ENCODE measurements at places on chromosomes 5 and 9. TPM values are rescaled to one million over a fixed set of nuclear protein-coding genes. Genes with fewer than 3 reads are reported as not detected.

- DNase-seq: no peak
Observed at GRCh38 chr5:91178461-91178860, 204.7 kb downstream of the ARRDC3 start.

- no peak for DNase-seq
Observed at GRCh38 chr9:34374339-34374738, 2.4 kb downstream of the MYORG start.

DNA sequence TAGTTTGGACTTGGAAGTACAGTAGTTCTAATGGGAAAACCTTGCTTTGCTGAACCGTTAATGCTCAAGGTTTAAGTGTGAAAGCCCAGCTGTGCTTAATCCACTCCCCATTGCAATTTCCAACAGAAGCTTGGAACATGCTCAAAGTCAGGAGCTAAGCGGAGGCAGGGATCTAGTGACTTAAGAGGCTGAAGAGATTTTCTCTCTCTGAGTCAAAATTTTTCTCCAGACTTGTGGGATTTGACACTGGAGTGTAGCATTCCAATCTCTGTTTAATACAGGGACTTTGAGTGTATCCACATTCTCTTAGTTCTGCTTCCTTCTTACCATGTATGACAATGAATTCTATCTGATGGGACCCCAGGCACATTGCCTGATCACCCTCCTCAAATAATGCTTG, 471.8 kb downstream of the KIF4B start:
- no peak for DNase-seq

Gene CCL21
- not detected for total RNA-seq

Gene NME5
- 0.74 TPM for total RNA-seq

Gene EQTN
- total RNA-seq: 1.4 TPM

Gene SPARC
- total RNA-seq: 358 TPM

DNA sequence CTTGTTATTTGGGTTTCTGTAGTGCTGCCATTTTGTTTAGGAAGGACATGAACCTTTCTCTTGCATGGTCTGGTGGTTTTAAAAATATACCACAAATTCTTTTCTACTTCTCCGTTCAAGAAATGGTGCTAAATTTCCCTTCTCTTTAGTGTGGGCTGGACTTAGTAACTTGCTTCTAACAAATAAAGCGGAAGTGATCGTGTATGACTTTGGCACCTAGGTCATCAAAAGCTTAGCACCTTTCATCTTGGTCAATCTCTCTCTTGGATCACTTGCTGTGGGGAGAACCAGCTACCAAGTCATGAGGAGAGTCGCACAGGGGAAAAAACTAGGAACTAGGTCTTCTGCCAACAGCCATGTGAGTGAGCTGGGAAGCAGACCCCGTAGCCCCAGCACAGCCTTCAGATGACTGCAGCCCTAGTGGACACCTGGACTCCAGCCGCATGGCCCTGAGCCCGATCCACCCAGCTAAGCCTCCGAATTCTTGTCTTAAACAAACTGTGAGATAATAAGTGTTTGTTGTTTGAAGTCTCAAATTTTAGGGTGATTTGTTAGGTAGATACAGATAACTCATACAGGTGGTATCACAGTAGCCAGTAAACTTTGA, 87.7 kb upstream of the CKMT2 start:
- no peak for DNase-seq

Gene SLC6A19
- total RNA-seq: not detected

- DNase-seq: no peak
Observed at GRCh38 chr9:2255128-2255527, 240.0 kb downstream of the SMARCA2 start.

Gene LRRC14B
- total RNA-seq: not detected

GRCh38 chr5:55306641-55307382, 682 bp downstream of the DHX29 start:
- DNase-seq: no peak

- DNase-seq: no peak
Observed at GRCh38 chr5:26719803-26720202, 318.6 kb downstream of the CDH9 start.

GRCh38 chr5:138843316-138844124, 31.6 kb downstream of the LRRTM2 start:
- no peak for DNase-seq

GRCh38 chr5:175494264-175495183, 16.2 kb downstream of the SFXN1 start:
- no peak for DNase-seq

GRCh38 chr9:109117856-109118807, 1.6 kb downstream of the TMEM245 start:
- no peak for DNase-seq

DNA sequence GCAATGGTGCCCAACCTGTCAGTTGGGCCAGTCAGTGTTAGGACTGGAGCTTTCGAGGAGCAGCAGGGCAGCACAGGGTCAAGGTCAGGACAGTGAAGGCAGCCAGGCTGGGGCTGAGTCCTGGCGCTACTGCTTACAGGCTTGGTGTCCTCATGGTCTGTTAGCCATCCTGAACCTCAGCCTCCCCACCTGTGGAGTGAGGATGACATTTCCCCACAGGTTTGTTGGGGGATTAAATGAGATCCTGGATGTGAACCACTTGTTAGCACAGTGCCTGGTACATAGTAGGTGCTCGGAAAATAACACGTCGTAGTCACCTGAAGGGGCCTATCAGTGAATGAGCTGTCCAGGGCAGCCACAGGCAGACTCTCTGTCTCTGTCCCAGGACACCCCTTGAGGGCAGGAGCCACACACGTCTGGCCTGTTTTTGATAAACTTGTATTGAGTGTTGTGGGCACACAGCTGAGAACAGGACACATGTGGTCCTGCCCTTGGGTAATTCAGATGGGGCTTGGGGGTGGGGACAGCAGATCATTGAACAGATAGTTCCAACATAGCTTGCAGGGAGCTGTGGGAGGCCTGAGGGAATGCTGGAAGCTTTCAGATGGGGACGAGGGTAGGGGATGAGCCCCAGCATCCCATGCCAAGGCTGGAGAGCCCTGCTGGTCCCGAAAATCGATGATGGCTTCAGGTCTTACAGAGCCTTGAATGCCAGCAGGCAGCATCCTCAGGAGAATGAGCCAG, 69.3 kb downstream of the AMBP start:
- peak; percentile 3 for DNase-seq

DNA sequence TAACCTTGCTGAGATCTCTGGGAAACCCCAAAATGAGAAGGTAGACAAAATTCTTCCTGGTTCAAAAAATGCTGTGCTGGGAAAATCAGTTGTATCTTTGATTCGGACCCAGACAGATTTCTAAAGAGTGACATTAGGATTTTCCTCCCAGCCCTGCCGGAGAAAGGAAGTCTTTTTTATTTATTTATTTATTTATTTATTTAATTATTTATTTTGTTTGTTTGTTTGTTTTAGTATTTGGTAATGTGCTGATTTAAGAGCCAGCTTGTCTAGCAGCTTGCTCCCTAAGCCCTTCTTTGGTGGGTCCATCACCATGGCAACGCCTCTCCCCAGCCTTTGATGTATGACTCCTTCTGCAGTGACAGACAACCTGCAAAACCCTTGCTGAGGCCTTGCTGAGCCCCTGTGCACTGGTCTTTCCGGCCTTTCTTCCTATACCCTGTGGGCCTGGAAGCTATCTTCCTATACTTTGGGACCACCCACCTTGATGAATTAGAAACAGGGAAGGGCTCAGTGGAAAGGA, 60.6 kb upstream of the AFAP1L1 start:
- no peak for DNase-seq

Gene NFIB
- total RNA-seq: 12.5 TPM

- DNase-seq: no peak
Observed at GRCh38 chr5:109743770-109744212, 54.1 kb downstream of the MAN2A1 start.

- DNase-seq: no peak
Observed at GRCh38 chr9:2664174-2665065, 42.8 kb downstream of the VLDLR start.

Gene HTR4
- total RNA-seq: not detected

Gene ADRA1B
- total RNA-seq: 0.16 TPM

GRCh38 chr5:74251141-74252035, 389.1 kb downstream of the ENC1 start:
- DNase-seq: no peak

Gene SHOC1
- not detected for total RNA-seq

GRCh38 chr5:140246378-140247122, 56.4 kb downstream of the PFDN1 start:
- no peak for DNase-seq

- no peak for DNase-seq
Observed at GRCh38 chr9:112334432-112334841, 1.0 kb upstream of the PTBP3 start.

GRCh38 chr5:151255621-151256286, 2.8 kb downstream of the GM2A start:
- DNase-seq: no peak

Gene RPL35
- 1,710 TPM for total RNA-seq

Gene MEF2C
- total RNA-seq: 1.4 TPM

- no peak for DNase-seq
Observed at GRCh38 chr9:68637020-68637419, 68.0 kb upstream of the PIP5K1B start.

Gene SLC12A7
- 29.9 TPM for total RNA-seq

GRCh38 chr5:5141625-5142525, 1.7 kb downstream of the ADAMTS16 start:
- DNase-seq: no peak

- DNase-seq: no peak
Observed at GRCh38 chr5:6746244-6746643, 33.0 kb downstream of the TENT4A start.
